ENCODE measurements at places on chromosomes 12 and 14.
A peak's percentile ranks its signal among the peaks of the same experiment; 100 is the strongest.

- no peak for DNase-seq
These were observed 288.0 kb downstream of the ERC1 start for GRCh38 chr12:1279050-1279449.

DNA sequence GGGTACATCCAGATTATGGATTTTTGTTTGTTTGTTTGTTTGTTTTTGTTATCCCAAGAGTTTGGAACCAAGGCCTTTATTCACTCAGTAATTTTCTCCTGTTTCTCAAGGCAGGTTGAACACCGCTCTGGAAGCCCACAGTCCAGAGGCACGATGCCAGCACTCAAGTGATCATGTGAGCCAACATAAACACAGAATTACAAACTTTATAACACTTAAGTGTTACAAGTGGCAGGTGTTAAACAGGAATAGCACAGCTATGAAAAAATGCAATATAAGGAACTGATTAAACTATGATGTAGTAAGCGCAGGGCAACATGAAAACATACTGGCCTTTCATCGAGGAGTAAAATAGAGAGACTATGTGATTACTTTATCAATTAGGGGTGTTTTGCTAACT lies 1885.8 kb upstream of the SEL1L start:
- DNase-seq, result no peak

DNA sequence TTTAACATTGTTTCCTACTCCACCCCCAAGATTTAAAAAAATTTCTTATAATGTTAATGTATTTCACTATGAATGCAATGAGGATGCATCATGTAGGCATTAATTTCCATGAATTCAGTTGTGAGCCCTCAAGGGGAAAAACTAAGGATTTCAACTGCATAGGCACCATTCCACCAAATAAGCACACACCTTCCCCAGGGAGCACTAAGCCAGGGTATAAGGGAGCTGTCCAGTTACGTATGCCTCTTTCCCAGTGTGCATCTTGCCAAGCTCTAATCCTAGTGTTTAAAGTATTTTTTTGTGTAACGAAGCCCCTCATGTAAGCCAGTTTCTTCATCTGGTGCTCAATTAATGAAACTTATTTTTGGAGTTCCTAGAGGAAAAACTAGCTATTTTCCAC lies 6.6 kb downstream of the FERMT2 start:
- no peak for DNase-seq

GRCh38 chr14:95301527-95302187 lies 18.1 kb downstream of the CLMN start:
- no peak for DNase-seq

GRCh38 chr14:94462763-94463572 lies 10.4 kb upstream of the SERPINA11 start:
- DNase-seq, result no peak

DNA sequence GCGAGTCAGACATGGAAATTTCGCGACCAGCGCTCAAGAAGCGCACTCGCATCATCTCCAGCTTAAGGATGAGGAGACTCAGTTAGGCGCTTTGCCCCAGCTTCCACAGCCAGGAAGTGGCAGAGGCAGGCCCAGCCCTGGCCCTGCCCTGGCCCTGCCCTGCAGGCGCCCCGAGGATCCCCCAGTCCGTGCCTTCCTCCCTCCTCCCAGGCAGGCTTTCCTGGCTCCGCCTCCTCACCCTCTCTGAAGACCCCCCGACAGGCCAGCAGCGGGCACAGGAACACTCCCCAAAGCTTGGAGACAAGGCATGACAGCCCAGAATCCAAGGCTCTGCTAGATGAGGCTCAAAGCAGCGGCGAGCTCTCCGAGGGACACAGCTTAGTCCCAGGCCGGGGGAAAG lies 25.1 kb downstream of the UBR7 start:
- no peak for DNase-seq

GRCh38 chr14:61568572-61569011 lies 126.7 kb upstream of the HIF1A start:
- peak; percentile 83 for DNase-seq

GRCh38 chr12:112153181-112153892 lies 28.0 kb downstream of the TRAFD1 start:
- DNase-seq, result no peak

GRCh38 chr14:81408595-81408994 lies 8.5 kb upstream of the STON2 start:
- DNase-seq, result peak; percentile 92

DNA sequence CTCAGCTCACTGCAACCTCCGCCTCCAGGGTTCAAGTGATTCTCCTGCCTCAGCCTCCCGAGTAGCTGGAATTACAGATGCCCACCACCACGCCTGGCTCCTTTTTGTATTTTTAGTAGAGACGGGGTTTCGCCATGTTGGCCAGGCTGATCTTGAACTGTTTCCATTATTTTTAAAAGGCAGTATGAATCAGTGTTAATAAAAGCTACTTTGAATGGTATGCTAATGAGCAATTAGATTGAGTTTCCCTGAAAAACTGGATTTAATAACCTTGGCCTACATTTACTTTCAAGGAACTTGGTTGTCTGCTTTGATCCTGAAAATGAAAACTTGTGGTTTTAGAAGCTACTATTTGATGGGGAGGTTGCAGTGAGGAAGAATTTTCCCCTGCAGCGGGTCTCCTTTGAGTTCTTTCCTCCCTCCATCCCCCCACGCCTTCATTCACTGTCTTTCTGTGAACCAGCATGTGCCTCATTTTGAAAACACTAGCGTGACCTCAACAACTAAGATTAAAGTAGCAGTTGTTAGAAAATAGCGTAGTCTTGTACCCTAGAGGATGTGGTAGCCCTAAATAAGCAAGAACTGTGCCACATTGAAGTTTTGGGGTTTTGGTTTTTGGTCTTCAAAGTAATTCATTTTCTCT lies 17.8 kb upstream of the RPS6KA5 start:
- DNase-seq, result no peak

DNA sequence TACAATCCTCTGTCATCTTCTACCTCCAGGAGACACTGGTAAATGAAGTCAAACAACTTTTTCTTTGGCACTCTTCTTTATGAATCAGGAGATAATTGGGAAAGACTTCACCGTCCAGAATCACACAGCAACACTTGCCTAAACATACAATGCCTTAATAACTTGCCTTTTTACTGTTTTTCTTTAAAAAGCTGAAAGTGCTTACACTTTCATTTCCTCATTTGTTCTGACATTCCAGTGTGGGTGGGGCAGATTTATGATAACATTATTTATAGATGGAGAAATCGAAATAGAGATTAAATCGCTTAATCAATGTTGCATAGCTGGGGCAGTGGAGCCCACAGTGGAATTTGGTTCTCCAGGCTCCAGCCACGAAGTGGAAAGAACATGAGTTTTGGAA lies 2.8 kb upstream of the FRS2 start:
- DNase-seq, result no peak

DNA sequence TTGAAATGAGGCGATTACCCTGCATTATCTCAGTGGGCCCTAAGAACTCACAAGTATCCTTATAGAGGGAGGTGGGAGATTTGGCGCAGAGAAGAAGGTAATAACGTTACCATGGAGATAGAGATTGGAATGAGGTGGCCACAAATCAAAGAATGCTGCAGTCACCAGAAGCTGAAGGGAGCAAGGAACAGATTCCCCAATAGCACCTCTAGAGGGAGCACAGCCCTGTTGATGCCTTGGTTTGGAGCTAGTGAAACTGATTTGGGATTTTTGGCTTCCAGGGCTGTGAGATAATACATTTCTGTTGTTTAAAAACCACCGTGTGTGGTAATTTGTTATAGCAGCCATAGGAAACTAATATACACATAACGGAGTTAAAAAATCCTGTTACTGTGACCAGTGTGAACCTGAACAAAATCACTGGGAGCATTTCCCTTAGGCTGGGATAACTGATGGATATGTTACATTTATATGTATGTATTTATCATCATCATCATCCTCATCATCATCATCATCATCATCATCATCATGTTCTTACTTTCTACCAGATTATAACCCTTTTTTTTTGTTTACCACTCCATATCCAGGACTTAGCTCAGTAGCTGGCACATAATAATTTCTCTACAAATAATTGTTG lies 100.3 kb downstream of the LIN7A start:
- peak; percentile 58 for DNase-seq

DNA sequence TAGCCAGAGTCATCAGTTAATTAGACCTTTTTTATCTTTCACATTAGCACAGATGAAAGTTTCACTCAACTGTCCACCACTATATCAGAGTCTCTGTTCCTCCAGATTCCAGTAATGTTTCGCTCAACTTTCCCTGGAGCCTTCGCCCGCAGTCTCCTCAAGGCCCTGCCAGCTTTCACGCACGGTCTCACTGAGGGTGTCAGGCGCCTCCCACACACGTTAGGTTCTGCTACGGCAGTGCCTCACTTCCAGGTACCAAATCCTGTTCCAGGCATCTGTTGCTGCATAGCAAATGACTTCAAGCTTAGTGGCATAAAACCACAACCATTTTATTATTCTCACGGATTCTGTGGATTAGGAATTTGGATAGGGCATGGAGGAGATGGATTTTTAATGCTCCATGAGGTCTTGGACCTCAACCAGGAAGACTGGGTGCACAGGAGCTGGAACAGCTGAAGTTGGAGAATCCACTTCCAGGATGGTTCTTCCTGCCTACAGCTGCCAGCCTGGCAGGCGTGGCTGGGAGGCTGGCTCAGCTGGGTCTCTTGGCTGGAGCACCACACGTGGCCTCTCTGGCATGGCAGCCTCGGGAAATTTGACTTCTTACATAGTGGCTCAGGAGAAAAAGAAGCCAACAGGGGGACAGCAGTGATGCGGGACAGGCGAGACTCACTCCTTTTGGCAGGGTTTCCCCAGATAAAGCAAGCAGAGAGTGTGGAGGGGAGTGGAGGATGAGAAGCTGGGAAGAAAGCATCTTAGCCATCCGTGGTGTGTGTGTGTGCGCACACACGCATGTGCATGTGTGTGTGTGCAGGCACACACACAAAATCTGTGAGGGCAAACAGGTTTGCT lies 21.3 kb upstream of the BCDIN3D start:
- no peak for DNase-seq
